Activated effector memory CD4-positive, alpha-beta T cell treated with anti-CD3 and anti-CD28 coated beads, Interleukin-2, amount 50 U/mL, for 16 hours (primary cell): ENCODE measurements at places on chromosomes 2 and 18.

DNA sequence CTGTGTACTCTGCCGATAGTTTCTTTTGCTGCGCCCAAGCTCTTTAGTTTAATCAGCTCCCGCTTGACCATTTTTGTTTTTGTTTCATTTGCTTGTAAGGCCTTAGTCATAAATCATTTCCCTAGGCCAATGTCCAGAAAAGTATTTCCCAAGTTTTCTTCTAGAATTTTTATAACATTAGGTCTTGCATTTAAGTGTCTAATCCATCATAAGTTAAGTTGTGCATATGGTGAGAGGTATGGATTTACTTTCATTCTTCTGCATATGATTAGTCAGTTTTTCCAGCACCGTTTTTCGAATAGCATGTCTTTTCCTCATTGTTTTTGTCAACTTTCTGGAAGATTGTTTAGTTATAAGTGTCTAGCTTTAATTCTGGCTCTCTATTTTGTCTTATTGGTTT is 484.8 kb upstream of the CNTNAP5 start:
- DNase-seq, result no peak

GRCh38 chr2:105432749-105433148 is 33.9 kb upstream of the FHL2 start:
- no peak for DNase-seq

DNA sequence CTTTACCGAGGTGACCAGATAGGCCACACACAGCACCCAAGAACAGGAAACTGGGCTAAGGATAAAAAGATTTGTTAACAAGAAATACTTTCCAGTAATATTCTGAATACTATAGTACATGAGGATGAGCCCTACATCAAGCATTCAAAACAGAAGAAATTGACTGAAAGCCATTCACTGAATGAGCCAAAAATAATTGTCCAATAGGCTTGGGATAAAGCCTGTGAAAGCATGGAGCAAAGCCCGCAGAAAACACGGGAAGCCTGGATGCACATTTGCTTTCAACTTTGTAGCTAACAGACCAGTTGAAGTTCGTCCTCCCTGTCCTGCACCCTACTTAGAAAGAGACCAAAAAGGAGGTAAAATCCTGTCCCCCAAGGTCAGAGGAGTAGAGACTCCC is 56.3 kb downstream of the DIPK1C start:
- no peak for DNase-seq

DNA sequence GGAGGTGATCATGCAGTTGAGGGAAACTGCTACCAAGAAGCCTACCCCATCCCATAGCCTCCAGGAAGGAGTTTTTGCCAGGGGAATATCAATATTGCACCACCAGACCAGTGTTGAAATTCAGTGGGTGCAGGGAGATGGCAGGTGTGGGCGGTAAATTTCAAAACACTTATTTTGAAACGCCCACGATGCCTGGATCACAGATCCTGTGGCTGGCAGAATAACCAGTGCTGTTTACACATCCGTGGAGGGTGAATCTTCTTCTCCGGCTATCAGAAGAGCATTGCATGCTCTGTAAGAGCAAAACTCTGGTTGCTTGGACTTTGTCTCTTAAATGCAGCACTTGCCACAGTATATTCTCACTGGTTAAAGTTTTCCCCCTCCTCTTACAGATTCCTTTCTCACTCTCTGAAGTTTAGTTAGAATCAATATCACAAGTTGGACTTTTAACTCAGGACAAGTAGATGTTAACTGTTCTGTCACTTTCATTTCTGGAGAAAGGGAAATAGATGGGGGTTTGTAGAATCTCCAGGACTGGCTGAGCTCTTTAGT is 70.5 kb upstream of the ZCCHC2 start:
- DNase-seq, result no peak

DNA sequence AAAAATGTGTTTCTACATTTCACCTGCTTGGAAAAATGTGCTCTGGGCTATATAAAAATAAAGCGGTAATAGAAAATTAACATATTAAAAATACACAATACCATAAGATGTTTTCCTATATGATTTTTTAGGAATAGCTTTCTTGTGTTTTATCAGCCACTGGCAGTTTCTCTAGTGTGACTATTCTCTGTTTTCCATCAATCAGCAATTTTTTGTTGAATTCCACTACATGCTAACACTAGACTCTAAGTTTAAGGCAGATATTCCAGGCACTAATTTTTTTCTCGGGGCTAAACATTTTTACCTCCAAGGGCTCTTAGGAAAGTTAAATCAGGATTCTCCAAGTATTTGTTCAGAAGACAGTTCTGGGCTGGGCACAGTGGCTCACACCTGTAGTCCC is 140.5 kb downstream of the SPHKAP start:
- no peak for DNase-seq

GRCh38 chr2:109133746-109134145 is 4.7 kb downstream of the SH3RF3 start:
- DNase-seq, result peak; percentile 49

DNA sequence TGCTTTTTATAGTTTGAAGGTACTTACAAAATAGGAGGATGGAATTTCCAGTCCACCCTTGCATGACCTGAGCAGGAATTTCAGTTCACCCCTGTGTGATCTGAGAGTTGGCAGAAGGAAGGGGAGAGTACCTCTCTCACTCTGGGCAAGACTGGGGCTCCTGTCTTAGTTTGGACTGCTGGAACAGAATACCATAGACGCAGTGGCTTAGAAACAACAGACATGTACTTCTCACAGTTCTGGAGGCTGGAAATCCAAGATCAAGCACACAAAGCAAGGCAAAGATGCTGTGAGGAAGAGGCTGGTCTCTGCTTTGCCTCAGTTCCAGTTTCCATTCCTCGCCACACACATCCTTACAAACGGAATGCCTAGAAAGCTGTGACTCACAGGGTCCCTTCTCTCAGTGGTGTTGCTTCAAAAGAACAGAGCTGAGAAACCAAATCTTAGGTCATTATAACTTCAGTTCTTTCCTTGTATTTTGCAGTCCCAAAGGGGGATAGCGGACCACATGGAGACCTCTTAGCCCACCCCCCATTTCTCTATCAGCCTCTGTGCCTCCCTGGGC is 108.8 kb upstream of the HAAO start:
- no peak for DNase-seq

DNA sequence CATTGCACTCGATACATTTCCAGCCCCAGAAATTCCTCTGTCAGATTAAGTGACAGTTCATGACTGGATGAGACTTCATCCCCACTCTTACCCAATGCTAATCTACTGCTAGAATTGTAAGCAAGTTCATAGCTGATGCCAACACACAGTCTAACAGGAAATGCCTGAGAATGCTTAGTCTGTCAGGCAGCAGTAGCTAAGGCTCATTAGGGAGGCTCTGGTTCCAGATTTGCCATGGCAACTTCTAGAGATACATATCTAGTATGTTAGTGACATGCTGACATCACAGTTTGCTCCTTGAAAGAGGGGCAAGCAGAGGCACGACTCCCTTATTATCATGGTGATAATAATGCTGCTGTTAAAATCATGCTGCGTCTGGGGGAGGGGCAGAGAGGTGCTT is 198.4 kb downstream of the RBM43 start:
- DNase-seq, result no peak

DNA sequence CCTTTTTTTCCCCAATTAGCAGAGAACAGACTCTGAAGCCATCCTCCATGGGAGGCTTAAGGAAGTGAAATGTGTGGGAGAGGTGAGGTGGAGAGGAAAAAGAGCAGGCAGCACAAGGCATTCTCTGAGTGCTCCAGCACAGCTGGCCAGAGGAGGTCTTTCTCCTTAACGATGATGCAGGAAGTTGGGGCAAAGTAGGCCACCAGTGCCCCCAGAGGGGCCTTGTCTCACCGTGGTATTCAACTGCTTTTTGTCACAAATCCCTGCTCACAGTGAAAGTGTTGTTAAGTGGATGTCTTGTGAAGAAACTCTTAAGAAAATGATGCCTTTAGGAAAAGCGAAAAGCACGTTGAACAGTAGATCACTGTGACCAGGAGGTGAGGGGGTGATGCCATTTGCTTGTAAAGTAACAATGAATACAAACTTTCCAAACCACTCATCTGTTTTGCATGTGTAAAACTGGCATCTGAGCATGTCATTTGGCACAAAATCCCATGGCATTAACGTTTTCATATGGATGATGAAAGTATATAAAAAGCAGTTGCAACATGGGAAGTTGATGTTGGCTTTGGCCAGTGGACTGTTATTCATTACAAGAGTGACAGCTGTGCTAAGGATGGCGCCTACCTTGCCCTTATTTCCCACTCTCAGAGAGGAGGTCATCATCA is 49.2 kb upstream of the CDC42EP3 start:
- DNase-seq, result no peak

GRCh38 chr2:141930803-141931202 is 200.0 kb downstream of the LRP1B start:
- no peak for DNase-seq

- DNase-seq, result no peak
These were observed 256.9 kb downstream of the CDH19 start for GRCh38 chr18:66346833-66347588.

DNA sequence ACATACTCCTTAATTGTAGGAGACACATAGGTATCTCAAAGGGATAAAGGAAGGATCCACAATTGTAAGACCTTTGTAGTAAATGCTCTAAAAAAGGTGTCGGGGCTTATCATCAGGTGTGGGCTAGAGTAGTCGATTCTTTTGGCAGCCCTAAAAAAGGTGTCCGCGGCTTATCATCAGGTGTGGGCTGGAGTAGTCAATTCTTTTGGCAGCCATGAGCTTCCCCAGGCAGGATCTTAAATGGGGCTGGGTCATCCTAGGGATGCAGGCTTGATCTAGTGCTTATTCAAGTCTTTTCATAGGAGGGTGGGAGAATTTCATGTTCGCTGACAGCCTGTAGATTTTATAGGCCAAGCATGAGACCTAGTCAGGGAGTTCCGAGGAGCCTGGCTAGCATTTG is 406.4 kb upstream of the VWC2L start:
- no peak for DNase-seq

- no peak for DNase-seq
These were observed 594.0 kb downstream of the ERBB4 start for GRCh38 chr2:211944572-211944971.

GRCh38 chr2:25539136-25539535 is 134.2 kb downstream of the DTNB start:
- no peak for DNase-seq

DNA sequence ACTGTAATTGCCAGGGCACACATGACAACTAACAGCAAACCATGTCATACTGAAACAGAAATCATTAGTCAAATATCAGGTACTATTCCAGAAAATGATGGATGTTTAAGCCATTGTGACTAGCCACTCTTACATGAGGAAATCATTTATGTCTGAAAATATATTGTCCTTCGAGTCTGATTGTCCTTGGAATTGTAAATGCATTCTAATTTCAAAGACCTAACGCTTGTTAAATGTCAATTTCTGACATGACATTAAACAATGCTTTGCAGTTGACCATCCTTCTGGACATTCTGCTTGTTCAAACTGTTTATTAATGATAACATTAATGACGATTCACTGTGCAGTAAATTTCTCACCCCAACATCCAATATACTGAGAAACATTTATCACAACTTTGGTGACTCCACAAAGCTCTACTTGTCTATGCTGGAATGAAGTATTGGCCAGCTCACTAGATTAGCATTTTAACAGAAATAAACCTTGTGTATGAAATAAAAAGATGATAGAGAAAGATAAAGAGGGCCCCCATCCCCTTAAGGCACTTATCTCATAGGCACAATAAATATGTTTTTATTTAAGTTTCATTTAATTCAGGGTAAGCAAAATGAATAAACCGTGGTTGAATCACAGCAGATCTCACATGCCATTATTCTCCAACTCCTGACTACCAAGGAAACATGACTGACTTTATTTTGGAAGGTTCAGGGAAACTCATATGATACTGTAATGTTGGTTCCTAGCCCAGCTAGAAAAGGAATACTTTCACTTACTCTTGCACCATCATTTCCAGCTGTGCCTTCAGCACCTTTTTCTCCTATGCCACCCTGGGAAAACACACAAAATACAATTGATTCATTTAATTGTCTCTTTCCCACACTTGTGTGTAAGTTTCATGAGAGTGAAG is 82.3 kb downstream of the COL3A1 start:
- DNase-seq, result no peak

- no peak for DNase-seq
These were observed 221.8 kb downstream of the SPP2 start for GRCh38 chr2:234272069-234272850.

DNA sequence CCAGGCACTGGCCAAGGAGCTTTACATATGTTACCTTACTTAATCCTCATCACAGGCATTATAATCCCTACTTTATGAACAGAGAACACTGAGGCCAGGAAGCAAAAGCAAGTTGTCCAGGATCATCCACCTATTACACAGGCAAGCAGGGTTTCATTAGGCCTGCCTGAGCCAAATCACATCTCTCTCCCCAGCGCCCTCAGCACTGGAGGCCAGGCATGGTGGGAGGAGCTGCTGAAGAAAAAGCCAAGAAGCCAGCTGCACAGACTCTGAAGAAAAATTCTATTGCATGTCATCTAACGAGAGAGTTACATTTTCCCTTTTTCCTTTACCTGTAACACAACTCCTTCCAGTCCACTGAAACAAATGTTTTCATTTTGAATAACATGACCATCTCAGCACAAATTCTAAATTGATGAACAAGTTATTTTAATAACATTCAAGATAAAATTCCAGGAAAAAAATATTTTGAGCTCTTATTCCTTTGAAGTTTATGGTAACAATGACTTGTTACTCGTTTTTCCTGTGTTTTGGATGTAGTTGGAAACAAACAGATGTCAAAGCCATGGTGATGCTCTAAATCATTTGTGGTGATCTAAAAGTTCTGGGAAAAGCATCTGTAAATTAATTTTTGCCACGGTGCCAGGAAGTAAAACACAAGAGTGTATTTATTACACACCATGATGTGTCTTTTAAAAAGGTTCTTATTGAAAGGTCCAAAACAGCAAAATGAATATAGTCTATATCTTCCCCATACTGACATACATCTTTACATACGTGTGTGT is 139.0 kb upstream of the ITGB6 start:
- no peak for DNase-seq

- DNase-seq, result no peak
These were observed 7.3 kb downstream of the SS18 start for GRCh38 chr18:26083099-26083498.

DNA sequence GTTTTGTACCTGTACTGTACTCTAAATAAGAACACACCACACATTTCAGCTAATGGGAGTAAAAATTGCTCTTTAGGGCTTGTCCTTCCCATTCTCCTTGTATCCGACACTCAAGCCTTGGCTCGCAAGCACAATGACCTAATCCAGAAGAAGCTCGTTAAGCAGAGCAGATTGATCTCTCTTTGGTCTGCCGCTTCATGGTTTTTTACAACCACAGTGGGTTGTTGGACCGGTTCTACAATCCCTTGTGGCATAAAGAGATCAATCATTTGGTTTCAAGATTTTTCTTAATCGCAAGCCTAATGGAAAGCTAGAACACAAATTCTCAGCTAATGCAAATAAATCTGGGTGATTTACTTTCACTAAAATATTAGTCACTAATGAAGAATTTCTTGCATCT is 662.1 kb downstream of the LRP1B start:
- no peak for DNase-seq
